ENCODE measurements at places on chromosomes 2 and 18. TPM values are rescaled to one million over a fixed set of nuclear protein-coding genes. Genes with fewer than 3 reads are reported as not detected.

DNA sequence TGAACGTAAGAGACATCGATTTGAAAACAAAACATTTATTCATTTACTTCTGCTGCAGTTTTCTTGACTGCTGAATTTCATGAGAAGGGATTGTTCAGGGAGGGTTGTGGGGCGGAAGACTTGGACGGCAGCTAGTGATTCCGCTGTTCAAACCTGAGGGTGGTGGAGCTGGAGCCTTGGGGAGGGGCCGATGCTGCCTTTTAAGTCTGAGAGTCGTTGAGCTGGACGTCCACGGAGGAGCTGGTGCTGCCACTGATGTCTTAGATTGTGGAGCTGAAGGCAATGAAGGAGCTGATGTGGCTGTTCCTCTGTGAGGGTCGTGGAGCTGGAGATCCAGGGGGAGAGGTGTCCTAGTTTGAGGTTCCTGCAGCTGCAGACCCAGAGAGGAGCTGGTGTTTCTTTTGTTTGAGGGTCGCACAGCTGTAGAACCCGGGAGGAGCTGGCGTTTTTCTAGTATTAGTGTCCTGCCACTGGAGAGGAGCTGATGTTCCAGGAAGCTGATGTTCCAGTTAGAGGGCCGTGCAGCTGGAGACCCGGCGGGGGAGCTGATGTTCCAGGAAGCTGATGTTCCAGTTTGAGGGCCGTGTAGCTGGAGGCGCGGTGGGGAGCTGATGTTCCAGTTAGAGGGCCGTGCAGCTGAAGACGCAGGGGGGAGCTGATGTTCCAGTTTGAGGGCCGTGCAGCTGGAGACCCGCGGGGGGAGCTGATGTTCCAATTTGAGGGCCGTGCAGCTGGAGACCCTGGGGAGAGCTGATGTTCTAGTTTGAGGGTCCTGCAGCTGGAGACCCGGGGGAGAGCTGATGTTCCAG is 150.9 kb downstream of the RTP5 start:
- DNase-seq, result no peak

GRCh38 chr2:216683846-216684245 is 11.5 kb downstream of the IGFBP5 start:
- DNase-seq, result peak; percentile 99

DNA sequence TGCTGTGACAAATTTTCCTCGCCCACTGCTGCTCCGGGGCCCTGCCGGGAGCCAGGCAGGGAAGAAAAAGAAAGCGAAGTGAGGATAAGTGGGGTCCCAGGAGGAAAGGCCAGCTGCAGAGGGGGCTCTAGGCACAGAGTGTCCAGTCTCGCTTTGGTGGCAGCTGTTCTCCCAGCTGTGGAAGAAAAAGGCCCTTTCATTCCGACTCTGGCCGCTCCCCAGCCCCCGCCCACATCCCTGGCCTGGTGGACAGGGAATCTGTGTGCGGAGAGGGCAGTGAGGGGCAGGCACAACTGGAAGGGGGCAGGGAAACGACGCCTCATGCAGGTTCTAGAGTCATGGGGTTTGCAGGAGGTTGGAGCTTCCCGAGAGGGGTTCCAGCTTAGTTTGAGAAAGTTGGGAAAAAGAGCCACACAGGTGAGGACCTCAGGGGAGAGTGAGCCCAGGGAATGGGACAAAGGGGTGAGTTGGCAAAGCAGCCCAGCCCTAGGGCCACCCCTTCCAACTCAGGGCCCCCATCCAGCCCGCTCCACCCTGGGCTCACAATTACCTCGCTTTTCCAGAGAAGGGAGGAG is 1.8 kb downstream of the RTKN start:
- DNase-seq, result no peak

GRCh38 chr2:36487947-36488346 is 110.0 kb downstream of the FEZ2 start:
- DNase-seq, result no peak

DNA sequence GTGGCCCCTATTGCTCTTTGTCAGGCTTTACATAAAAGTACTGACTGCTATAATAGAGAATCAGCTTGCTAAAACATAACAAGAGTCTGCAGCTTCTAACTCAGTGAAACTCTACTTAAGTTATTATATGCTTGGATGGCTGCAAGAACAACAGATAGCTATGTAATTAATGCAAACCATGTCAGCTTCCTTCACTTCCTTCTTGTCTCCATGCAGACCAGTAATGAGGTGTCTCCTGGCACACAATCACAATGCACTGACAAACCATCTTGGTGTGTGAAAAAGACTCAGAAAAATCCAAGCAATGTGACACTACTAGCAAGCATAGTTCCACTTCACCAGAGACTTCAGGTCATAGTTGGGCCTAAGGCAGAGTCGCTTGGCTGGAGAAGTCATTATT is 2068.9 kb upstream of the PIK3C3 start:
- no peak for DNase-seq

GRCh38 chr2:128321784-128322714 is 3.4 kb upstream of the HS6ST1 start:
- DNase-seq, result peak; percentile 79

TIMM21 gene
- 48.3 TPM for total RNA-seq

- peak; percentile 29 for DNase-seq
These were observed 27.9 kb downstream of the COL3A1 start for GRCh38 chr2:189002079-189002478.

- DNase-seq, result peak; percentile 63
These were observed 344.5 kb upstream of the LRATD1 start for GRCh38 chr2:14288016-14288415.

TEX44 gene
- total RNA-seq, result not detected

DNA sequence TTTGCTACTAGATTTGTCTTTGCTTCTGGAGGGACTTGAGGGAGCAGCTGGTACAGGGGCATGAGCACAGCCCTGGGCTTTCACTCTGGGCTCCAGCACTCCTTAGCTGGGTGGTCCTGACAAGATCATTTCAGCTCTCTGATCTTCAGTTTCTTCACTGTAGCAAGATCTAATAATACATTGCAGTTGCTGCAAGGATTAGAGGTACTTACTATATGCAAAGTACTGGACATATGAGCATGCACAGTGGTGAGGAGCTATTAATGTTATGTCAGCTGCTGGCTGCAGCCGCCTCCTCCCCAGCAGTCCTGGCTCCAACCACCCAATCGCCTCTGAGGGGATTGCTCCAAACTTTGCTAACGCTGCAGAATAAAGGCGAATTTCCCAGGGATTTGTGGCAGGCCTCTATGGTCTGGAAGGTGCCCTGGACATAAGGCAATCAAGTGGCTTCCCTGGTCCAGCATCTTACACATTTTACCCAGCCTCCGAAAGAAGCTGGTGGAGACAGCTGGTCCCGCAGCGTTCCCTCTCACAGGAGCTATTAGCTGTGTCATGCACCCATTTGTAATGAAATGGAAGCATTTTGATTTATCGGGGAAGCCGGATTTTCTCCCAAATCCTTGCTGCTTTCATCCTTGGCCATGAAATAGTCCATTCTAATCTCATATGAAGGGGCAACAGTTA is 96.7 kb downstream of the RHOB start:
- DNase-seq, result no peak

DNA sequence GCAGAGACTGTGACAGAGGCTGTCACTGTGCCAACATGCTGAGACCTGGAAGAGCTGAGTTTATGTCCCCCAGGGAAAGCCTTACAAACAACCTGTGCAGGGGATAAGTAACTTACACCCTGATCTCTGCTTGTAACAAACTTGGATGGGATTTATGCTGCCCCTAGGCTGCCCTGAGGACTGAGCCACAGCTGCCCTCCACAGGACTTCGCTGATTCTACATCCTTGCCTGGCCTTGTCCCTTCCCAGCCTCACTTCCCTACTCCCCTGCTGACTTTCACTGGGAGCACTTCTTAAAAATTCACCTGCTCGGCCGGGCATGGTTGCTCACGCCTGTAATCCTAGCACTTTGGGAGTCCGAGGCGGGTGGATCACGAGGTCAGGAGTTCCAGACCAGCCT is 45.9 kb upstream of the ASAP2 start:
- no peak for DNase-seq

- no peak for DNase-seq
These were observed 6.1 kb downstream of the ERFE start for GRCh38 chr2:238164906-238165287.

DNA sequence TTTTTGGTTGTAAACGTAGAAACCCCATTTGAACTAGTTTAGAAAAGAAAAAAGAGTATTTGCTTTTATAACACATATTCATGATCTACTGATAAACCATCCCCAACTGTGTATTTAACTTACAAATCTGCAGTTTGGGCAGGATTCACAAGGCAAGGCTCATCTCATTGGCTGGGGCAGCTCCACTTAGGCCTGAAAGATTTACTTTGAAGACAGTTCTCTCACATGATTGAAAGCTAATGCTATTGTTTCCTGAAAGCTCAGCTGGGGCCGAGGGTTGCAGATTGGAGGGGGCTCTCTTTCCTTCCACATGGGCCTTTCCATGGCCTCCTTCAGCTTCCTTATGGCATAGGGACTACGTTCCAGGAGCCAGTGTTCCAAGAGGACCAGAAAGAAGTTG is 47.4 kb downstream of the ARHGAP15 start:
- DNase-seq, result no peak

- DNase-seq, result no peak
These were observed 5.0 kb downstream of the RFX8 start for GRCh38 chr2:101469863-101470262.

SAG gene
- total RNA-seq, result not detected

DNA sequence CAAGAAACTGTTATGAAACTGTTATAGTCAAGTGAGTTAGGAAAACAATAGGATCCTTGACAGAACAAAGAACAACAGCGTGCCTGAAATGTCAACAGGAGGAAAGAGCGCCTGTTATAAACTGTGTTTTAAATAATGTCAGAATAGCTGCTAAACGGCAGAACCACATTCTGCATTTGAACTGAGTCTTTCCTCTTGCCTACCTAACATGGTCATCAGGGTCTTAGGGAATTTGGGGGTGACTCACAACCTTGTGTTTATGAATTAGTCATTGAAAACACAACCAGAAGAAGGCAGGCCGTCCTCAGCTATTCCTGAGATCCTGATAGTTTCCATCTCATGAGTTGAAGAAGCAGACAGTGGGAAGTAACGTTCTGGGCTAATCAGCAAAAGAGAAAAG is 222.0 kb upstream of the FN1 start:
- peak; percentile 81 for DNase-seq

GRCh38 chr18:78732273-78733210 is 247.1 kb upstream of the SALL3 start:
- no peak for DNase-seq

PCGF1 gene
- total RNA-seq, result 41.6 TPM

DSG1 gene
- total RNA-seq, result not detected

- DNase-seq, result no peak
These were observed 1305.5 kb upstream of the NXPH2 start for GRCh38 chr2:140085674-140086073.

- no peak for DNase-seq
These were observed 439.5 kb downstream of the ZNF516 start for GRCh38 chr18:76055578-76055977.

GRCh38 chr2:157312866-157313486 is 12.6 kb downstream of the ERMN start:
- no peak for DNase-seq

DNA sequence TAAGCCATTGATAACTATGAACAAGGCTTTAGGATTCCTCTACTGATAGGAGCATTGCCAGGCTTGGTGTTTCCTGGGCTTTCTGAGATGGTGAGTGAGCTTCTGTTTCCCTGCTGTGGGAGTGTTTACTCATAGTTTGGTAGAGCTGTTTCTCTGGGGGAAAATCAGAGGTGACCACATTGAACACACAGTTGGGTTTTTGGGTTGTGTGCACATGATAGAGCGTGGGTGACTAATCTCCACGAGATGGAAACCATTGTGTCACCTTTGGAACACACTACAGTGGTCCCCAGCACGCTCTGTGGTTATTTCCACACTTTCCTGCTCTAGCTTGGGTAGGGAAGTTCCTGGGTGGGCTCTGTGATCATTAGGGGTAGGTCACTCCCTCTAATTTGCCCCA is 5.4 kb downstream of the IL1R1 start:
- no peak for DNase-seq

DNA sequence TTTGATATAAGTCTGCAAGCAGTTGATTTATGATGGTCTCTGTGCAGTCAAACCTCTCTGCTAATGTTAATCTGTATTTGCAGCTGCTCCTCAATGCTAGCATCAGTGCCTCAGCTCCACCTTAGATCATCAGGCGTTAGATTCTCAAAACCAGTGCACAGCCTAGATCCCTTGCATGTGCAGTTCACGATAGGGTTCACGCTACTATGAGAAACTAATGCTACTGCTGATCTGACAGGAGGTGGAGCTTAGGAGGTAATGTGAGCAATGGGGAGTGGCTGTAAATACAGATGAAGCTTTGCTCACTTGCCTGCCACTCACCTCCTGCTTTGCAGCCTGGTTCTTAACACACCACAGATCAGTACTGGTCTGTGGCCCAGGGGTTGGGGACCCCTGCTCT is 18.4 kb downstream of the RBKS start:
- DNase-seq, result peak; percentile 35

TEKT4 gene
- not detected for total RNA-seq

- DNase-seq, result peak; percentile 60
These were observed at the start of gene PKDCC for GRCh38 chr2:42047488-42048298. TSS of gene PKDCC (plus strand) at chr2:42048021. CDS start at chr2:42048200, 179 bp downstream.

DNA sequence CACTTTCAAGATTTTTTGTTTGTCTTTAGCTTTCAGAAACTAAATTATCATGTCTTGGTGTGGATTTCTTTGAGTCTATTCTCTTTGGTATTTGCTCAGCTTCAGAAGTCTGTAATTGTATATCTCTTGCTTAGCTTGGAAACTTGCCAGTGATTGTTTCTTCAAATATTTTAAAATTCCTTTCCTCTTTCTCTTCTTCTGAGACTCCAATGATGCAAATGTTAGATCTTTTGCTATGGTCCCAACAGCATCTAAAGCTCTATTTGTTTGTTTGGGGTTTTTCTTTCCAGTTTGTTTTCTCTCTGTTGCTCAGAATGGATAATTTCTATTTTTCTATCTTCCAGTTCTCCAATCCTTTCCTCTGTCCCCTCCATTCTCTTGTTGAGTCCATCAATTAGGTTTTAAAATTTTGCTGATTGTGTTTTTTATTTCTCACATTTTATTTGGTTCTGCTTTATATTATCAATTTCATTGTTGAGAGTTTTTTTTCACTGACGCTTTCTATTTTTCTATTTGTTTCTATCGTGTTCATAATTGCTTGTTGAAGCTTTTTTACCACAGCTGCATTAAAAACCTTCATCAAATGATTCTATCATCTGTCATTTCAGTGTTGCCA is 81.5 kb upstream of the DAPL1 start:
- DNase-seq, result no peak

DNA sequence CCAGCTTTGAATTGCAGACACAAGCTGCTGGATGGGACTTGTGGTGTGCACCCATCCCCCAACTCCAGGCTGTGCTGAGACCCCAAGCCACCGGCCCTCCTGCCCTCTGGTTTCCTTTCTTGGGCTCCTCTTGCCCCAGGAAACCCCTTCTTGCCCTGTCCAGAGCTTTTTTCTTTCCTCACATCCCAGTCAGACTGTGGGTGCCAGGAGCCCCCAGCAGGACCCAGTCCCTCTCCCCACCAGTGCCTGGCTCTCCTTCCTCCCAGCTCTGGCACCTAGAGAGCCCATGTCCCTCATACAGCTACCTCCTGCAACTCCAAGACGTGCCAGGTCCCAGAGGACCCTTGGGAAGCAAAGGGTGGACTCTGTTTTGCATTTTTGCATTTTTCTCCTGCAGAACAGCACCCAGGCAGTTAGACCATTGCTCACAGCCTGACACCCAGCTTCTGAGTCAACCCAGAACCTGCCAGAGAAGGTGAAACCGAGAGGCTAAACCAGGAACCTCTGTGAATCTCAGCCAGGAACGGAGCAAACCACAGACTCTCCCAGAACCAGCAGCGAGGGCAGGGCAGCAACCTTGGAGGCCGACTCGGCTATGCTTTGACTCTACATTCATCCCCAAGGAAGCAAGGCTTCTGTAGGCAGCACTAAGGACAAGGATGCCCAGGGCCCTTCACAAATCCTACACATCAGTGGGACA is 221.1 kb downstream of the ANAPC1 start:
- DNase-seq, result peak; percentile 80
